Activated naive CD4-positive, alpha-beta T cell treated with anti-CD3 and anti-CD28 coated beads, Interleukin-2, amount 10 ng/mL, durations not matched to agents 7 days and 5 days (primary cell): ENCODE measurements at places on chromosomes 3 and 15.

DNA sequence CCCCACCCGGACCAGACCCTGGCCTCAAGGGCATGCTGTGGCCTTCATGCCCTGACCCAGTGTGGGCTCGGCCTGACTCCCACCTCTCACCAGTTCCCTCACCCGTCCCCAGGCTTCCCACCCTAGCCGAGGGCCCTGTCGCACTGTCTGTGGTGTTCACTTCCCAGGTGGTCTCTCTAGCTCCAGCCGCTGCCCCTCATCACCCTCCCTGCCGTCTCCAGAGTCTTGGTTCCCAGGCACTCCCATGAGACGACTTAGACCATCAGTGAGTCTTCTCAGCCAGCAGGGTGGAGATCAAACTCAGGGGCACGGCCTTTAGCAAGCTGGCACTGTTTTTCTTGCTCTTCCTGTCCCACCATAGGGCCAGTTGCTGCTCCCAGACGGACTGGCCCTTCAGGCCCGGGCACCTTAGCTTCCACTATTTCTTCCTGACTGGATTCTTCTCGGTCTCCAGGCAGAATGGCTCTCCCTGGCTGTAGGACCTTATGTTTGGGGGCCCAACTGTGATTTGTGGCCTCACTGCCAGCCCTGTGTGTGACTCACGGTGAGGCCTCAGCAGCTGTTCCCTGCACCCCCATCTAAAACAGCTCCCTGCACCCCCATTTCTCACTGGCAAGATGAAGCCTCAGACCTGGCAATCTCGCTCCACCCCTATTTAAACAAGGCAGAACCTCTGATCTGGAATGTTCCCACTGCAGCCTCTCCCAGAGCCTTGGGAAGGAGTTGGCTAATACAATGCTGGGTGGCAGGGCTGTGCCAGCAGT is 9.4 kb upstream of the PCSK6 start:
- no peak for DNase-seq

DNA sequence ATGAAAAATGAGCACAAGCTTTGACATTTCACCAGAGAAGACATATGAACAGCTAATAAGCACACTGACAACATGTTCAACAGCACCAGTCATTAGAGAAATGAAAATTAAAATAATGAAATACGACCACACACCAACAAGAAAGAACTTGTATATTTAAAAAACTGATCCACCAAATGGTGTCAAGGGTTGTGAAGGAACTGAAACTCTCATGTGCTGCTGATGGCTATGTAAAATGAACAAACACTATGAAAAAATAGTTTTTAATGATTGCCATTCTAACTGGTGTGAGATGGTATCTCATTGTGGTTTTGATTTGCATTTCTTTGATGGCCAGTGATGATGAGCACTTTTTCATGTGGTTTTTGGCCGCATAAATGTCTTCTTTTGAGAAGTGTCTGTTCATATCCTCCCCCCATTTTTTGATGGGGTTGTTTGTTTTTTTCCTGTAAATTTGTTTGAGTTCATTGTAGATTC is 193.8 kb downstream of the SCAPER start:
- no peak for DNase-seq

GRCh38 chr15:89113296-89114024 is 25.2 kb downstream of the ABHD2 start:
- no peak for DNase-seq

- DNase-seq, result no peak
Measured at GRCh38 chr3:109596991-109597390, 259.6 kb upstream of the DPPA4 start.

- no peak for DNase-seq
Measured at GRCh38 chr3:55467099-55467498, 20.0 kb downstream of the WNT5A start.

GRCh38 chr3:11716573-11717290 is 73.0 kb upstream of the VGLL4 start:
- DNase-seq, result no peak

GRCh38 chr3:13207578-13207922 is 134.3 kb upstream of the IQSEC1 start:
- DNase-seq, result no peak

GRCh38 chr15:73723191-73723590 is 30.0 kb downstream of the INSYN1 start:
- DNase-seq, result no peak
